ENCODE measurements at places on chromosomes 5 and 9. TPM values are rescaled to one million over a fixed set of nuclear protein-coding genes. Genes with fewer than 3 reads are reported as not detected.

SEMA6A gene
- not detected for total RNA-seq

LHX6 gene
- total RNA-seq, result not detected

PCSK5 gene
- total RNA-seq, result 3.5 TPM

HAPLN1 gene
- total RNA-seq, result not detected

TOR2A gene
- total RNA-seq, result 29.1 TPM

SHROOM1 gene
- 3.3 TPM for total RNA-seq

GLDC gene
- 0.58 TPM for total RNA-seq

CYLC2 gene
- not detected for total RNA-seq

DMRT3 gene
- not detected for total RNA-seq

NEURL1B gene
- total RNA-seq, result 4.2 TPM

GAPT gene
- not detected for total RNA-seq

DNA sequence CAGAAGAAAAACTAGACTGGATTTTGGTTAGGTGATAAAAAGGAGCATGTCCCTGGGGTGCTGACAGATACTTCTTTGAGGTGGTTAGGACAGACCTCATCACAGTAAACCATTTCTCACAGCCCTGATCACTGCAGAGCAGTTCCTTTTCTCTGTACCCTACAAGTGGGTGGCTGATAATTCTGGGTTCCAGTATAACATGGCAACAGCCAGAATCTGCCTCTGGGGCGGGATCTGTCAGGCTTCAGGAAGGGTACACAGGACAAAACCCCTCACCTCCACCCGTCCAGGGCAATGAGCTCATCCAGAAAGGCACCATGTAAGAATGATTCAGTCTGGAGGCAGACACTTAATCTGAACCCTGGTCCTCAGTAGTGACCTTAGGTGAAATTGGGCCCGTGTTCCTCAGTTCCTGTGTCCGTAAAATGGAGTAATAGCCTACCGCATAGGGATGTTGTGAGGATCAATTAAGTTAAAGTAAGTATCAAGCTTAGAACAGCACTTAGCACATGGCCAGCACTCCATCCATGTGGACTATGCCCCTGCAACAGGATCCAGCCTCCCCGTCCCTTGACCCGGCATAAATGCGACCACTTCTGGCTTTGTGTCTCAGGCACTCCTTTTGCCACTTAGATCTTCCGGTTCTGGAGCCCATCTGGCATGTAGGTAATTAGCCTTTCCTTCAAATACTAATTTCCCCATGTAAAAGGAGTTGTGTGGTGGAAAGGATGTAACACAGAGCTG is 129.2 kb downstream of the LHFPL2 start:
- no peak overlapping the region for H3K4me3 ChIP-seq
- no peak overlapping the region for H3K27ac ChIP-seq
- H3K27me3 ChIP-seq, result peaks cover 32% of the 10 kb centered on the region
- no peak for DNase-seq

GRCh38 chr9:116809656-116810055 is 122.6 kb downstream of the TRIM32 start:
- H3K4me3 ChIP-seq, result no peak overlapping the region
- DNase-seq, result no peak
- peaks cover 3% of the 10 kb centered on the region for H3K27me3 ChIP-seq
- no peaks in the 10 kb centered on the region for H3K36me3 ChIP-seq

DNA sequence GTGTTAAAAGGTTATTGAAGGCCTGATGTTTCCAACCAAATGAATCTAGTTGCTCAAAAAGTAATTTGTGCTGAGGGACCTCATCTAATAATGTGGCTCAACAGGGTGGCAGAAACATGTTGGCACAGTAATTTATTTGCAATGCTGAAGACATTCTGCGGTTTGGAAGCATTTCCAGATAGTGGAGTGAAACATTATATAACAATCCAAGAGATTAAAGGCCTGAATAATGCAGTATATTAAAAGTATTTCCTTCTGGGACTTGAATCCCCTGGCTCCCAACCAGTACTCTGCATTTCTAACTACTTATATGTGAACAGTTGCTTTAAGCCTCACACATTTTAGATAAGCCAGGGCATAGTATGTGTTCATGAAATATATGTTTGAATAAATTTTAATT is 25.9 kb upstream of the ALDH1A1 start:
- no peak for DNase-seq
- no peak overlapping the region for H3K4me3 ChIP-seq
- no peaks in the 10 kb centered on the region for H3K4me1 ChIP-seq
- H3K36me3 ChIP-seq, result no peaks in the 10 kb centered on the region

DNA sequence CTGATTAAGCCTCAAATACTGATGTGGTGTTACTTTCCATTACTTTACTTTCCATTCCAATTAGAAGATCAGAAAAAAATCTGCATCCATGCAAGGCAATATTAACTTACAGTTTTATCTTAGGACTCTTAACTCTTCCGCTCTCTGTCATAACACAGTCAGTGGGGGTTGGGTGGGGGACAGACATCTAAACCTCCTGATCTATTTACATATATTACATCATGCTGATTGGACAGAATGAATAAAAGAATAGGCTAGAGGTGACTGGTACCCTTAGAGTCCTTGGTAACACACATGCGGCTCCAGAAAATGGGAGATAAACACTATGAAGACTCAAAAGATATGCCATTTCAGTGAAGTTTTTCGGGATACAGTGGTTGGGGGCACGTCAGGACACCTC is 27.6 kb downstream of the RAPGEF6 start:
- H3K36me3 ChIP-seq, result peaks cover 22% of the 10 kb centered on the region
- no peak overlapping the region for H3K27ac ChIP-seq
- H3K27me3 ChIP-seq, result no peaks in the 10 kb centered on the region
- DNase-seq, result no peak
- no peak overlapping the region for H3K4me3 ChIP-seq
- H3K4me1 ChIP-seq, result peaks cover 36% of the 10 kb centered on the region

GRCh38 chr5:64746446-64746845 is 22.0 kb downstream of the SREK1IP1 start:
- peaks cover 2% of the 10 kb centered on the region for H3K36me3 ChIP-seq
- no peak overlapping the region for H3K27ac ChIP-seq

DNA sequence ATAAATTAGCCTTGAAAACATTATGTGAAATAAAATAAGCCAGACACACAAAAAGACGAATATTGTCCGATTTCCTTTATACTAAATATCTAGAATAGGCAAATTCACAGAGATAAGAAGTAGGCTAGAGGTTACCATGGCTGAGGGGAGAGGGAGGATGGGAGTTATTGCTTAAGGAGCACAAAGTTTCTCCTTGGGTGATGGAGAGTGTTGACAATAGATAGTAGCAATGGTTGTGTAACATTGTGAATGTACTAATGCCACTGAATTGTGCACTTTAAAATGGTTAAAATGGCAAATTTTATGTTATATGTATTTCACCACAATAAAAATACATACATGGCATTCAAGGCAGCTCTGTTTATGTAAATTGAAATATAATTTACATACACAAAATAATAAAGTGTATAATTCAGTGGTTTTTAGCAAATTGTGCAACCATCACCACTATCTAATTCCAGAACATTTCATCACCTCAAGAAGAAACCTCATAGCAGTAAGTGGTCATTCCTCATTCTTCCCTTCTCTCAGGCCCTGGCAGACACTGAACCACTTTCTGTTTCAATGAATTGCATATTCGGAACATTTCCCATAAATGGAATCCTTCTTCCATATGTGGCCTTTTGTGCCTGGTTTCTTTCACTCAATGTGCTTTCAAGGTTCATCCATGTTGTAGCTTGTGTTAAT is 59.2 kb downstream of the NDST1 start:
- no peak overlapping the region for H3K4me3 ChIP-seq
- no peaks in the 10 kb centered on the region for H3K36me3 ChIP-seq
- H3K27me3 ChIP-seq, result peaks cover 6% of the 10 kb centered on the region
- H3K4me1 ChIP-seq, result peaks cover 4% of the 10 kb centered on the region
- DNase-seq, result no peak

GRCh38 chr9:73118898-73119554 is 32.6 kb upstream of the ANXA1 start:
- no peaks in the 10 kb centered on the region for H3K36me3 ChIP-seq
- H3K27ac ChIP-seq, result no peak overlapping the region
- H3K4me3 ChIP-seq, result no peak overlapping the region
- no peak for DNase-seq
- no peaks in the 10 kb centered on the region for H3K27me3 ChIP-seq

DNA sequence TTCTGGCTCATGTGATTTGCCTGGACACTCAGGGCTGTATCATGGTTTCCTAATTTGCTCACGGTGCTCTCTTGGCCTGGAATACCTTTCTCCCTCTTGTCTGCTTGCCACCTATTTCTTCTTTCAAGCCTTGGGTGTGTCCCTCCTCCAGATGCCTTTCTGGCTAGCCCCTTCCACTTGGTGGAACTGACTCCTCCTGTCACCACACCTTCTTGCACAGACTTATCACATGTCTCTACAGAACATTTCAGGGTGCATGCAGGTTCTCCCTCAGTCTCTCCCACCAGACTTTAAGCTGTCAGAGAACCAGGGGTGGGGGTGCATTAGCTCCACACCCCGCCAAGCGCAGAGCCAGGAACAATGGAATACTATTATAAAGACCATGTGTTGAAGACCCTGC is 1.9 kb downstream of the TBC1D2 start:
- peaks cover 19% of the 10 kb centered on the region for H3K4me1 ChIP-seq
- no peaks in the 10 kb centered on the region for H3K36me3 ChIP-seq
- no peak overlapping the region for H3K4me3 ChIP-seq
- H3K27ac ChIP-seq, result no peak overlapping the region
- DNase-seq, result no peak
- H3K27me3 ChIP-seq, result peaks cover 13% of the 10 kb centered on the region

DNA sequence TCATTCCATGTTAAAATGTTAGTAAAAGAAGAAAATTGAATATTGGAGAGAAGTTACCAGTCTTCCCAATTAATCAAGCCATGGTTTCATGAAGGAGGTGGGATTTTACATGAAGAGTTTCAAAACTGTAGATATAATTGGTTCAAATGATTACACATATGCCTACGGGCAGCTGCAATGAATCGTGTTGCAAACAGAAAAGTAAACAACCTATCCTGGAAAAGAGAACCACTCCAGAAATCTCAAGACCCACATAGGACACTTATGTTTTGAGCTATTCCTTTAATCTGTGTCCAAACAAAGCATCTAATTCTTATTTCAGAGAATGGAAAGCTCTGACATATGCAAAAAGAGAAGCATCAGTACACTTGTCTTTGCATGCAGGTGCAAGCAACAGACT is 340.2 kb downstream of the NDUFS4 start:
- no peak overlapping the region for H3K4me3 ChIP-seq
- H3K4me1 ChIP-seq, result no peaks in the 10 kb centered on the region
- no peaks in the 10 kb centered on the region for H3K36me3 ChIP-seq
- no peaks in the 10 kb centered on the region for H3K27me3 ChIP-seq

DNA sequence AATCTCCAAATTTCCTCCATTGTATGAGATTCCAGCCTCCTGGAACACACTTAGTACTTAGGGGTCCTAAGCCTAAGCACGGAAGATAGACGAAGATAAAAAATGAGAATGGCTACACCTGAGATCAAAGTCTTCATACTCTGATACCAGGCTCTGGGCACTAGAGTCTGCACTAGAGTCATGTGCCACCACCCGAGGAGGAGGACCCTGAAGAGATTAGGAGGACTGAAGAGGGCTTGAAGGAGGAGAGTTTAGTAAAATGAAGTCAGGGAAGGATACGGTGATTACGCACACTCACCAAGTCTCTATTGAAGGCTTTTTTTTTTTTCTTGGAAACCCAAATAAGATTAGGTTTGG is 573 bp upstream of the SPATA24 start:
- no peak for DNase-seq
- peaks cover 34% of the 10 kb centered on the region for H3K4me1 ChIP-seq
- peak overlapping the region; percentile 100 for H3K27ac ChIP-seq
- peak overlapping the region; percentile 94 for H3K4me3 ChIP-seq
- no peaks in the 10 kb centered on the region for H3K27me3 ChIP-seq

DNA sequence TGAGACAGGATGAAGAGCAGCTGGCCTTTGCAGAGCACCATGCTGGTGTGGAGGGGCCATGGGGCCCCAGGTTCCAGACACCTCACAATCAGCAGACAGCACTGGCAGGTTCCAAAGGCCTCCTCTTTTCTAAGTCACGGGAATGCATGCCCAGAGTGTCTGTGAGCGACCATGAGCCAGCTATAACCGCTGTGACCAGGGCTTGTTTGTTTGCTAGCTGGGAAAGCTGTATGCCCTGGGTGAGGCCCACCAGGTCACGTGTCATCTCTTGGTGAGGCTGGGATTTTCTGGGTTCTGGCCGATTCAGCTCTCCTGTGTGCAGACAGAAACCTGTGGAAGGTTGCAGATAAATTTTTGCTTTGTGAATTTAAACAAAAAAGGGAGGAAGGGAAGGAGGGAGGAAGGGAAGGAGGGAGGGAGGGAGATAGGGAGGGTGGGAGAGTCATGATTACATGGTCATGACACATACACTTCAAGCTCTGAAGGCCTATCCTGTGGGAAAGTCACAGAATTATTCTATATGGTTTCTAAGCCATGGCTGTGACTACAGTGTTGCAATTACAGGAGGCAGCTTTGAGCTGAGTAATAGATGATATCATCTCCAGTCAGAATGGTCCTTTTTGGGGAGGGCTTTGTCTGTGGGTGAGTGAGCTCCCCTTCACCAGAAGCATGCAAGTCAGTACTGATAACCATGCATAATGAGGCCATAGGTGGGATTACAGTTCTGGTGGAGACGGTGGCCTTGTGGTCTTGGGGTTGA is 37.2 kb downstream of the PAPPA start:
- no peak for DNase-seq
- H3K27ac ChIP-seq, result no peak overlapping the region
- H3K36me3 ChIP-seq, result no peaks in the 10 kb centered on the region

- H3K27ac ChIP-seq, result no peak overlapping the region
- peaks cover 14% of the 10 kb centered on the region for H3K36me3 ChIP-seq
- DNase-seq, result no peak
- H3K4me3 ChIP-seq, result no peak overlapping the region
- peaks cover 53% of the 10 kb centered on the region for H3K4me1 ChIP-seq
- no peaks in the 10 kb centered on the region for H3K27me3 ChIP-seq
Measured at GRCh38 chr5:14659821-14660607, 4.5 kb upstream of the OTULIN start.

DNA sequence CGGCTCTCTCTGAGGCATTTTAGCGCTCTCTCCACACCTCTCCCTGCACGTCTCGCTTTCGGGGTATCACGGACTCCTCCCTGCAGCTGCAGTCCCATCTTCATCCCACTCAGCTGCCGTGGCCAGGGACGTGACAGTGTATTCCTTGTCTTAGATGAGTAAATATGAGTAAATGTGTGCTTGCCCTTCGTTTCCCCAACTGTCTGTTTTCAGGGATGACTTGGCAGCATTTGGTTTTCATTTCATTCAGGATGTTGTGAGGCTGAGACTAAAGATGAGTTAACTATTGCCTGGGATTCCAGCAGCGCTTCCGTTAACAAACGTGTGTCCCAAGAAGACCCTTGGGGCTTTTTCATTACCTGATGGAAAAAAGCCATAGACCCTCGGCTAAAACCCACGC is 29.5 kb downstream of the GDNF start:
- no peak for DNase-seq
- H3K4me1 ChIP-seq, result no peaks in the 10 kb centered on the region
- H3K4me3 ChIP-seq, result no peak overlapping the region
- H3K27me3 ChIP-seq, result no peaks in the 10 kb centered on the region

Data from activated CD8-positive, alpha-beta T cell treated with anti-CD3 and anti-CD28 coated beads, Interleukin-2, amount 10 ng/mL, durations not matched to agents 7 days and 5 days (primary cell).